ENCODE measurements at places on chromosomes 2 and 18. TPM values are rescaled to one million over a fixed set of nuclear protein-coding genes. Genes with fewer than 3 reads are reported as not detected.

NYAP2 gene
- not detected for total RNA-seq

ANKRD30BL gene
- total RNA-seq, result not detected

MYO3B gene
- not detected for total RNA-seq

HRH4 gene
- total RNA-seq, result 0.34 TPM

SLC19A3 gene
- total RNA-seq, result not detected

ALKAL2 gene
- not detected for total RNA-seq

DSG1 gene
- not detected for total RNA-seq

ZFP36L2 gene
- 1,631 TPM for total RNA-seq

CAPN14 gene
- total RNA-seq, result 0.20 TPM

CHCHD5 gene
- 14.3 TPM for total RNA-seq

PFN4 gene
- total RNA-seq, result not detected

ACTR3 gene
- total RNA-seq, result 123 TPM

ANKRD36 gene
- total RNA-seq, result 60.5 TPM

CCDC74B gene
- total RNA-seq, result 0.38 TPM

DSC1 gene
- 1.6 TPM for total RNA-seq

LCLAT1 gene
- total RNA-seq, result 8.3 TPM

SLC16A14 gene
- total RNA-seq, result 0.63 TPM

WNT10A gene
- total RNA-seq, result 6.6 TPM

PLB1 gene
- 1.3 TPM for total RNA-seq

ADRA2B gene
- 0.52 TPM for total RNA-seq

CIB4 gene
- not detected for total RNA-seq

CXCR1 gene
- 0.08 TPM for total RNA-seq

KCNE4 gene
- not detected for total RNA-seq

GCG gene
- not detected for total RNA-seq

TGOLN2 gene
- 172 TPM for total RNA-seq

ZNF892 gene
- 0.82 TPM for total RNA-seq

UGT1A10 gene
- total RNA-seq, result not detected

CAPN10 gene
- 42.1 TPM for total RNA-seq

IL36RN gene
- total RNA-seq, result not detected

VWC2L gene
- total RNA-seq, result not detected

MYOM1 gene
- total RNA-seq, result 0.74 TPM

CCL20 gene
- total RNA-seq, result 2.2 TPM

NETO1 gene
- not detected for total RNA-seq

TUBA3E gene
- not detected for total RNA-seq

HDLBP gene
- 97.9 TPM for total RNA-seq

PASK gene
- total RNA-seq, result 87.9 TPM

CTAGE1 gene
- total RNA-seq, result not detected

CNTNAP5 gene
- total RNA-seq, result not detected

STEAP3 gene
- total RNA-seq, result not detected

XDH gene
- total RNA-seq, result 0.05 TPM

CERS6 gene
- total RNA-seq, result 16.9 TPM

DYNAP gene
- total RNA-seq, result not detected

ST8SIA5 gene
- total RNA-seq, result 0.08 TPM

REG1B gene
- total RNA-seq, result not detected

KCNF1 gene
- not detected for total RNA-seq

PRKRA gene
- total RNA-seq, result 120 TPM

MROH2A gene
- not detected for total RNA-seq

REG3A gene
- not detected for total RNA-seq

ABHD1 gene
- 1.3 TPM for total RNA-seq

ABCG5 gene
- total RNA-seq, result not detected

DNER gene
- not detected for total RNA-seq

CLIP4 gene
- total RNA-seq, result 39.4 TPM

FN1 gene
- 0.61 TPM for total RNA-seq

All from CD4-positive, alpha-beta T cell (primary cell).